Activated T-cell treated with anti-CD3 and anti-CD28 coated beads, Interleukin-2, amount 50 U/mL, for 4 hours (primary cell): ENCODE measurements at places on chromosomes 16 and 17. TPM values are rescaled to one million over a fixed set of nuclear protein-coding genes. Genes with fewer than 3 reads are reported as not detected.

DNA sequence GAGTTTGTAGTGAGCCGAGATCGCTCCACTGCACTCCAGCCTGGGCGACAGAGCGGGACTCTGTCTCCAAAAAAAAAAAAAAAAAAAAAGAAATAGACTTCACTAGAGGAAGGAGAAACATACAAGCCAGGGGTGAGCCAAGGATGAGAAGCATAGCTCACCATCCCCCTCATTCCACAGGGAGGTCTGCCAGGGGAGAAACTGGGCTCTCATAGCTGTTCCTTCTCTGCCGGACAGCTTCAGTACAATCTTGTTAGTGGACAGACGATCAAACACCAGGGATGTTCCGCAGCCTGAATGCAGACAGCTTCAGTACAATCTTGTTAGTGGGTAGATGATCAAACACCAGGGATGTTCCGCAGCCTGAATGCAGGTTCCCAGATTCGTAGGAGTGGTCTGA, 509.6 kb downstream of the CDH13 start:
- no peak for DNase-seq

DNA sequence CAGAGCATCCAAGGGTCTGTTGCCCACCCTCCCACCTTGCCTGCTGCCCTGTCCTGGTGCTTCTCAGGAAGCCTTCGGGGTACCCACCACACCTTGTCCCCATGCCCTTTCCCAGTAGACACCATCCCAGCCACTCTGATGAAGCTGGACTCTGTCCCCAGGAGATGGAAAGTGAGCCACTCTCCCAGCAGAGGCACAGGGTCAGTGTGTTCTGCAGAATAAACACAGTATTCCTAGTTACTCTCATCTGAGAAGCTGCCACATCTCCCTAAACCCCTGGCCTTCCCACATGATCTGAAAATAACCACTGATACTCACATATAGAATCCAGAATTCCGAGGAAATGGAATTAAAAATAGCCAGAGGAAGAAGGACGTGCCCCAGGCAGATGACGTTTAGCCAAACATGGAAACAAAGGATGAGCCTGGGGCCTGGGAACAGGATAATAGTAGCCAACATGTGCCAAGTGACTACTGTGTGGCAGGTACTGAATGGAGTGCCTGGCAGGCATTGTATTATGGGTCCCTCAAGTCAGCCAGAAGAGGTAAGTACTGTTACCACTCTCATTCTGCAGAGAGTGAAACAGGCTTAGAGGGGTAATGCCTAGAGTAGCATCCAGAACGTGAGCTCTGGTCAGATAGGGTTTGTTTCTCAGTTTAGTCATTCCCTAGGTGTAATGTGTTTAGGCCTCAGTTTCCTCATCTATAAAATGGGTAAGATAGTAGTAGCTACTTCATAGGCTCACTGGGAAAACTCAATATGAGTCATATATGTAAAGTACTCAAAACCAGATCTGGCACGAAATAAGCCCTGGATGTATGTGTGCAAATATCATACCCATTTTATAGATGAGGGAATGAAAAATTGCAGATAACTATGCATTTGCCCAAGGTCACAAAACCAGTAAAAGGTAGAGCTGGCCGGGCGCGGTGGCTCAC, 20.8 kb upstream of the PEMT start:
- no peak for DNase-seq

DNA sequence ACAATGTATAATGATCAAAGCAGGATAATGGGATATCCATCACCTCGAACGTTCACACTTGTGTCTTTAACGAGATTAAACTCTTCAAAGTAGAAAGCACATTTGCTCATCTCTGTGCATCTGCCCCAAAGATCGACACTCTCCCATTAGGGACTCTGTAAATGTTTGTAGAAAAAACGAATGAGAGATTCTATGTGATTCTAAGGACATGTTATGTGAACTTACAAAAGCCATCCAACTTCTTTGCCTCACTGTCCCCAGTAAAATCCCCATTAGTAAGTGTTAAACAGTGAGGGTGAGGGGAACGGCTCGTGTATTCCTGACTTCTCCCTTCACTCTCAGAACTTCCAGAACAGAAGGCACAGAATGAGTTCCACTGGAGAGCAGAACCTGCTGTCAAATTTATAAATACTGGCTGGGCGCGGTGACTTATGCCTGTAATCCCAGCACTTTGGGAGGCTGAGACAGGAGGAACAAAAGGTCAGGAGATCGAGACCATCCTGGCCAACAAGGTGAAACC, 134.1 kb downstream of the WSCD1 start:
- DNase-seq, result no peak

GRCh38 chr16:10896723-10897122, 19.7 kb downstream of the CIITA start:
- no peak for DNase-seq

Gene KRTAP9-4
- not detected for total RNA-seq

GRCh38 chr17:69506489-69506888, 92.0 kb downstream of the MAP2K6 start:
- no peak for DNase-seq

DNA sequence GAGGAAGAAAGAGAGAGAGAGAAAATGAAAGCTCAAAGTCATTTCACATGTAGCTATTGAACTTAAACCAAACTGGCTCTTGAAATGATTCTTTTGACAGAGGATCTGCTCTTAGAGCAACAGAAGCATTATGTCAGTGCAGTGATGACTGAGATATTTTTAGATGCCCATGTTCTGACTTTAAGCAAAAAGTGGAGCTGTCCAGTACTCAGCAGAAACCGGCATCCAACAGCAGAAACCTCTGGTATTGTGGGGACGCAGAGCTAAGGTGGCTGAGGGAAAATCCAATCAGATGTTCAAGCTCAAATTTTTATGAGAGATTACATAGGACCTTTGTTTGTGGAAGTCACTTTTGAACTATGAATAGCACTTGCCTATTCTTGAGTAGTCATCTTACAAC, 69.8 kb upstream of the ANKFN1 start:
- DNase-seq, result no peak

Gene VKORC1
- total RNA-seq, result 62.8 TPM

Gene ABCA8
- not detected for total RNA-seq

DNA sequence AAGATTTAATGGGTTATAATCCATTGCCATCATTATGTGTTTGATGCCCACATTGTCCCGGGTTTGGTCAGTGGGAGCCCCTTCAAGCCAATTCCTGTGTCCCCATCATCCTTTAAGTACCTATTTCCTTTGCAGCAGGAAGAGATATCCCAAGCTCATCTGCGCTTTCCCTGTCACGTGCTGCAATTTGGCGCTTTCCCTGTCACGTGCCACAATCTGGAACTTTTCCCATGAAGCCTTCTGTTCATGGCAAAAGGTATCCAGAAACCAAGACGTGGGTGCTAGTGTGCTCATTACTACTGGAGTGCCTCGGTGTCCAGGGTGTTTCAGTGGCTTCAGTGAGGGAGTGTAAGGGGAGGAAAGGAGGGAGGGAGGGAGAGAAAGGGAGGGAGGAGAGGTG, 168.5 kb downstream of the NPIPB11 start:
- DNase-seq, result no peak

DNA sequence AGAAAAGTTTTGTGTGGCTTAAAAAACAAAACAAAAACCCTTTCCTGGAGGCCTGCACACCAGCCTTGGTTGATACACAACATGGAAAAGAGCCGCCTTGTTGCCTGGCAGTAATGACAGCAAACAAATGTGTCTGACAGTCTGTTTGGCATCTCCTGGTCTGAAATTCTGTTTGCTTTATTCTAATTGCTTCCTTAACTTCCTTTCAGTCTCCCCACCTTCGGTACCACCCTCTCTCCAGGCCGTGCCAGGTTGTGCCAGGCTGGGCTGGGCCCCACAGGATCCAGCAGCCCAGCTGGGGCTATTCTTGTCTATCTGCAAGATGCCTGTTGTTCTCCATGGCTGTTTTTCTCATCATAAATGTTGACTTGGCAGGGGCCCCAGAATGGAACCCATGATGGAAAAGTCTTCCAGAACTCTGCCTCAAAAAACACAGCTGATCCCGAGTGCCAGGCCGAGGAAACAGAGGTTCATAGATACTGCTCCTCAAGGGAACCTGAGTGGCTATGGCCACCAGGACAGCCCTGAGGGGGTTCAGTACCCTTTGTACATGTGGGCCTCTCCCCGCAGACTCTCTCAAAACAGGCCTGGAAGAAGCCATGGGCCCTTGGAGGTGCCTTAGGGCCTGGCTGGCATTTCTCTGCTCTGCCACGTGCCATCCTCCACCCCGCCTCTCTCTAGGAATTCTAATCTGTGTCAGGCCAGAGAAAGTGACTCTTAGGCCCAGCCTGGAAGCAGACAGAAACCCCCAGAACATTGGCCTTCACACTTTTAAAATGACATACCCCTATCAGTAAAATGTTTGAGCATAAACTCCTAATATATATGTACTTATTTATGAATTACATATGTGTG, 50.5 kb downstream of the YPEL2 start:
- DNase-seq, result no peak

Gene SEPTIN12
- total RNA-seq, result not detected

Gene ASGR2
- total RNA-seq, result not detected

Gene HASPIN
- total RNA-seq, result 11.1 TPM

Gene STX1B
- total RNA-seq, result 0.25 TPM
